Stimulated activated CD8-positive, alpha-beta memory T cell treated with anti-CD3 and anti-CD28 coated beads, Interleukin-4, amount 100 ng/mL, for 24 hours (primary cell): ENCODE measurements at places on chromosomes 12 and 14.

- no peak for DNase-seq
Observed at GRCh38 chr14:52039124-52039815, 29.6 kb downstream of the NID2 start.

- DNase-seq: no peak
Observed at GRCh38 chr12:29519585-29520182, 22.2 kb upstream of the OVCH1 start.

DNA sequence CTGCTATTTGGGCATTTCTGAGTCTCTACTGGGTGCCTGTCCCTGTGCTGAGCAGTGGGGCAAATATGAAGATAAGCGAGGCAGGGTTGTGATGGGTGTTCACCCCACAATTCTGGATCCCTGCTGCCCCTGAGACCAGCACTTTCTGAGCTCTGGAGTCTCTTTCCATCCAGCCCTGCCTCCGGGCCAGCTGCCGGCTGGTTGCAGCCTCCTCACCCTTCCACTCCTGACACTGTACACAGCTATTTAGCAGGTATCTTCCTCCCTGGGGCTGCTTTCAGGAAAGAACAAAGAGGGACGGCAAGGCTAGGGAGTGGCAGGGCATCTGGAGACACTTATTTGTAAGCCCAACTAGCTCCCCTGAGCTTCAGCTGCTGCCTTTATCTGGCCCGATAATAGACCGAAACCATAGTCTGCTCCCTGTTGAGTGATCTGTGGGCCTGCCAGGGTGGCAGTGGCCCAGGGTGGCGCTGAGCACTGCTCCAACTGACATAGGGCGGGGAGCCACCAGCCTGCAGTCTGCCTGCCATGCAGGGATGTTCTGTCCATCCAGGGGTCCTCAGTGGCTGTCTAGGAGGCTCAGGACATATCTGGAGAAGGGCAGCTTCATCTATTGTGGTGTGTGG, 7.6 kb upstream of the KRT80 start:
- DNase-seq: no peak

DNA sequence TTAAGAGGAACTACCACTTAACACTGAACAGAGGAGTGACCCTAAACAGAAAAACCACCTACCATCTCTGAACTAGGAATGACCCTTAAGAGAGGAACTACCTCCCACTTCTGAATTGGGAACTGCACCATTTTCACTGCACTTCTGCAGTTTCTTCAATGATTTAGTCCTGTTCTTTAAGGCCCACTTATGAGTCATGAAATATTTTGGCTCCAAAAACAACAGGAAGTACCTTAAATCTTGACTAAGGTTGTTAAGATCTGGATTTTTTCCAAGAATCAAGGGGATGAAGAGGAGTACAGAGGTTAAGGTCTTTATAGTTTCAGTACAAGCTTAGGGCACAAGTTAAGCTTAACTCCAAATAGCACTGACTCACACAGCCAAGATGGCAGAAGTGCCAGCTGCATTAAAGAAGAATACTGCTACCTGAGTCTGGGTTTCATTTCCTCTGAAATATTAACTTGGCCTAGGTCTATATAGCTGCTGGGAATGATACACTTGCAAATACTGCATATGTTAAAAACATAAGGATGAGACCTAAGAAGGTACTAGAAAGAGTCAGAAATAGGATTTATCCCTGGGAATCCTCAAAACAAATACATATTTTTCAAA, 4.2 kb downstream of the NPC2 start:
- DNase-seq: no peak

- no peak for DNase-seq
Observed at GRCh38 chr14:56137849-56138248, 19.6 kb downstream of the PELI2 start.

- no peak for DNase-seq
Observed at GRCh38 chr12:47721431-47721973, 3.8 kb downstream of the ENDOU start.
